ENCODE measurements at places on chromosomes 3 and 15. TPM values are rescaled to one million over a fixed set of nuclear protein-coding genes. Genes with fewer than 3 reads are reported as not detected.

GRCh38 chr3:123422457-123422856, 26.4 kb downstream of the ADCY5 start:
- no peak for DNase-seq

DNA sequence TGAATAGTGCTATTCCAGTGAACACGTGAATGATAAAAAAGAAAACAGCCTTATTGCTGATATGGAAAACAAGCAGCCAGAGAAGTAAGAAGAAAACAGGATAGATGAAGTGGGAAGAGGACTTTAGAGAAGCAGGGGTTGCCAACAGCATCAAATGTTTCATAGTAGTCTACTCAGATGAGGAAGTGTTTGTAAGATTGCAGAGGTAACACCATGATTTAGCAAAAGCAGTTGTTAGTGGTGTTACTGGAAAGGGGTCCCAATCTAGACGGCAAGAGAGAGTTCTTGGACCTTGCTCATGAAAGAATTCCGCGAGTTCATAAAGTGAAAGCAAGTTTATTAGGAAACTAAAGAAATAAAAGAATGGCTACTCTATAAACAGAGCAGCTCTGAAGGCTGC, 108.8 kb upstream of the MCTP2 start:
- DNase-seq = no peak

- DNase-seq = no peak
Observed at GRCh38 chr3:143825513-143825912, 22.8 kb downstream of the SLC9A9 start.

DNA sequence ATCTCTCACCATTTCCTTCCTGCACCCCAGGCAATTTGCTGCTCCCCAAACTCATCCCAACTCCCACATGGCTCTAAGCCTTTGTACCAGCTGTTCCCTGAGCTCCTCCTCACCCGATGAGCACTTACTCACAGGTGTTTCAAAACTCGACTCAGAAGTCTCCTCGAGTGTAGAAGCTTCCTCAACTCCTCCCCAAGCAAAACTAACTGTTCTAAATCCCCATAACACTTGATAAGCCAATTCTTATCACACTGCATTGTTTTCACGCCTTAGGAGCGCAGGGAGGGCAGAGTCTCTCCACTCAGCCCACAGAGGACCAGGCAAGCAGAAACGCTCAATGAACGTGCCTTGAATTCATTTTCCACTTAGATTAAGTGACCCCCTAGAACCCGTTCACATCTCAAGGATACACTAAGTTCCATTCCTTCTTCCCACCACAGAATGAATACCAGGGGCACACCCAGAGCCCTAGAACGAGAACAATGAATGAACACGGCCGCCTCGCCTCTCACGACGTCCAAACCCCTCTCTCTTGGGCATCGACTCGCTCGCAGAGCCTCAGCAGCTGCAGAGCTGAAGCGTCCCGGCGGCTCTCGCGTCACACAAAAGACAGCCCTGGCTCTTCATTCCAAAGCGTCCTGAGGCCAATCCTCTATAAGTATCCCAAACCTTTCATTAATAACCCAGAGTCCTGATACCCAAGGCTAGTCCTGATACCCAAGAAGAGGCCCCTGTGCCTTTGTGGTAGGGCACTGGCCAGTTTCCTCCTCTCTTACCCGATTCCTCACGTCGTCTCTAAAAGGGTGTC, 1.1 kb downstream of the RAF1 start:
- DNase-seq = peak; percentile 51

DNA sequence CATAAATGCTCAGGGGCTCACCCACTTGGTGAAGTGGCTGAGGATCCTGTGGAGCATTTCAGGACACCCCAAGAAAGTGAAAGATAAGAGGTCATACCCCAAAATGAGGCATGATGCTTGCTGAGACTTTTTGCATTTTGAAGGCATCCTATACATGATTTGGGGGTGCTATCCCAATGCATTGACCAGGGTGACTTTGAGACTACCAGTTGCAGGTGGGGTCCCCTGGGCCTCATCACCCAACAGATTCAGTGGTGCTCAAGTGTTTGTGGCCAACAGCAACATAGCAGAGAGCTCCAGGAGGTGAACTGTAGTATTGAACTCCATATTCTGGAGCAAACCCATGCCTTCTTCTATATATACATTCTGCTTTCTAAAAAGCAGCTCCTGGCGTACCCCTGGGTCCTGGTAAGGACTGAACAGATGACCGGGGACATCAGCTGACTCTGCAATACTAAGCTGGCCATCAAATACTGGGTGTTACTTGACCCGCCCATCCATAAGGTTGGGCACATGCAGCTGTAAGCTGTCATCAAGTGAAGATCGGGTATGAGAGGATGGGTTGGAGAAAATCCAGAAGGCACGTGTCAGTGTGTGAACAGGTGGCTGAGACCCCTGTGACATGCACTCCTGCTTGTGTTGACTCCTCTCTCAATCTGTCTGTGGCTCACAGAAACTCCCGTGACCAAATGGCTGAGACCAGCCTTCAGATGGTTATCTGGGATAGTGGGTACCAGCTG, 143.3 kb downstream of the KLF13 start:
- DNase-seq = no peak

DNA sequence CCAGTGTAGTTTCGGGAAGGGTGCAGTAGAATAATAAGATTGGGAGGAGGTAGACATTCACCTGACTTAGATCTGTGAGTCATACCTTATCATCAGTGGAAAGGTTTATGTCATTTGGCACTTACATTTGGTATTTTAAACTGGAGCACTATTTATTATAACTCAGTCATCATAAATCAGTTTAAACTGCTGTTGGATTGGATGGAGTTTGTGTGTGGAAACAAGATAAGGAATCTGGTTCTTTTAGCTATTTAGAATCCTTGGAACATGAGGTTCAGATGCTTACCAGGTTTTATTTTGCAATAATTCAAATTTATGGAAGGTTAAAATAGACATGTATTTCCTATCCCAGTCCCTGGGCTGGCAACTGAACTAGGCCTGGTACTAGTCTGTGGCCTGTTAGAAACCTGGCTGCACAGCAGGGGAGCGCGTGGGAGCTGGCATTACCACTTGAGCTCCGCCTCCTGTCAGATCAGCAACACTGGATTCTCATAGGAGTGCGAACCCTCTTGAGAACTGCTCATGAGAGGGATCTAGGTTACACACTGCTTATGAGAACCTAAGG, 34.5 kb downstream of the ZFAND6 start:
- DNase-seq = peak; percentile 57

DNA sequence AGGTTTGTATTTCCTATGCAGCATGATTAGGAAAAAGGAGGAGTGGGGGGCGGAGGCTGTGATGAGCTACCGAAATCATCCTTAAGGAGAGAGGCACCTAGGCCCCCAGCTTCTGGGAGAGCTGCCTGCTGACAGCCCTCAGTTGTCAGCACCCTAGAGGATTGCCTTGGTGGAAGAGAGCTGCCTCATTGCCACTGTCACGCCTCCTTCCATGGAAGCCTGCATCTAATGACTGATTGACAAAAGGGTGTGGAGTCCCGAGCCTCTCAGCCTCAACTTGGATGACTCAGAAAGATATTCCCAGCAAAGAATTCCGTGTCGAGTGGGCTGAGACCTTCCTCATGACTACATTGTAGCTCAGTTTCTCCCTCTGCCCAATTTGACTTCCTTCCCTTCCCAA, 320.4 kb upstream of the PROK2 start:
- no peak for DNase-seq

GRCh38 chr3:54863366-54863765, 64.5 kb downstream of the LRTM1 start:
- no peak for DNase-seq

- no peak for DNase-seq
Observed at GRCh38 chr3:167864552-167864874, 129.0 kb downstream of the SERPINI1 start.

- peak; percentile 65 for DNase-seq
Observed at GRCh38 chr3:15102256-15102655, 3.3 kb upstream of the RBSN start.

GRCh38 chr3:146160964-146161662, at the start of gene PLOD2:
Gene PLOD2, minus strand, starts transcription at chr3:146161184. Its CDS starts 195 bp downstream, at chr3:146160989.
- DNase-seq = peak; percentile 89

The ARRDC4 gene
- total RNA-seq = 29.6 TPM

The NR2F2 gene
- total RNA-seq = 12.9 TPM

The PLAAT1 gene
- total RNA-seq = not detected

The TMEM42 gene
- total RNA-seq = 18.1 TPM

Measured in body of pancreas (tissue), 4 donors.